ENCODE measurements at places on chromosomes 2 and 18.

- DNase-seq: no peak
Measured at GRCh38 chr2:179180242-179180641, 84.4 kb downstream of the SESTD1 start.

GRCh38 chr2:187580462-187581124 lies 26.4 kb upstream of the TFPI start:
- DNase-seq: no peak

DNA sequence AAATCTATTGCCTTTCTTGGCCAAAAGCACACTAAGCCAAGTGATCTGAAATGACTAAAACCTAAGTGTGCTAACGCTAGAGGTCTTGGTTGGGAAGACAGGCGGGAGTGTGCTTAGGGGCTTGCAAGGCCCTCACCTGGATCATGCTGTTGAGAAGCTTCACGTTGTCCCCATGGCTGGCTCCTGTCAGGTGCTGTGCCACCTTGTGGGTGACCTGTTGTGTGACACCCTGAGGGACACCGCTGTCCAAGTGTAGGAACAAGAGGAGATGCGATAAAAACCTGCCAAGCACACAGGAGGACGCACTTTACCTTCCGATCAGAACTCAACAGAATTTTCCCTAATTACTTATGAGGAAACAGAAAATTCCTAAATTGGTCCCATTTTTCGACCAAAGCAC lies 50.8 kb downstream of the EPG5 start:
- no peak for DNase-seq

DNA sequence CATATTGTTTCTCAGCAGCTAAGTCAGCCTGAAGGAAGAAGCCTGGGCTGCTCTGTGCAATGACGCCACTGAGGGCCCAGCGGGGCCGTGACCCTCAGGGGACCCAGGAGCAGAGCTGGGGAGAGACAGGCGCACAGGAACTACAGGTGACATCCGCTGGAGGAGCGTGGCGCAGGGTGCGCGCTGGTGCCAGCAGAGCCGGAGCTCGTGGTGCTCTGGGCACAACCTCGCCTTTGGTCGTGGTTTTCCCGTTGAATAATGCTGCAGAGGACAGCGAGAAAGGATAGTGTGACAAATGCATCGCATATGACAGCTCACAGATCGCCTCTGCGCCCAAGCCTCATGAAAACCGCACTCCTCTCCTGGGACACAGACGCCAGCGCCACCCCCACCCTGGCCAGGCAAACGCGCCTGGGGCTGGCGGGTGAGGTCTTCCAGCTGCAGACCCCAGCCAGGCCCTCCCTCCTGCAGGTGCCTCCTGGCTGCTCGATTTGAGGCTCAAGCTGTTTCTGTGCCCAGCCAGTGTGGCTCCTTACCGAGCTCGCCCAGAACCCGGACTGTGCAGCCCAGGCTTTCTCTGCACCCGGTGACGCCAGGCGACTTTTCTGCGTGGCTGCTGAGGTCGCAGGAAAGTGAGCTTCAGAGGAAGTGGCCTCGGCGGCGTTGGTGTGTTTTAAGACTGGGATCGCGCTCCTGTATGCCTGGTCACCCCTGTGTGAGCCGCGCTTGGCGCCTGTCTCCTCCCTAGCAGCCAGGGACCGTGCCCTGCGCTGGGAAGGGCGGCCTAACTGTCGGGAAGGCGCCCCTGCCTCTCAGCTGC lies 583.1 kb upstream of the HS6ST1 start:
- no peak for DNase-seq

DNA sequence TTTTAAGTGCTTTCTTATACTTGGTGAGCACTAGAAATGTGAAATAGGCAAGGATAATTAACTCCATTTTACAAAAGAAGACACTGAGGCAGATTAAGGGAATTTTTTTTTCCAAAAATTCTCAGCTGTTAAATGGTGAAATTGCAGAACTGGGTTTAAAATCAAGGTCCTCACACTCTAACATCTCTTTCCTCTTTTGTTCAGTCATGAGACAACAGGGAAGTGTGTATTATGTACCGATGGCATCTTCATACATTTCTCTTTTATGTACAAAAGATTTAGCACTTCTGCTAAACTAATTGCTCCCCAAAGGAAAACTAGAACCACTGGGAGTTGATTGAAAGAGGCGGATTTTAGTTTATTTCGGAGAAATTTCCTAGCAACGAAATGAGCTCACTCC lies 203.0 kb downstream of the SETBP1 start:
- no peak for DNase-seq

DNA sequence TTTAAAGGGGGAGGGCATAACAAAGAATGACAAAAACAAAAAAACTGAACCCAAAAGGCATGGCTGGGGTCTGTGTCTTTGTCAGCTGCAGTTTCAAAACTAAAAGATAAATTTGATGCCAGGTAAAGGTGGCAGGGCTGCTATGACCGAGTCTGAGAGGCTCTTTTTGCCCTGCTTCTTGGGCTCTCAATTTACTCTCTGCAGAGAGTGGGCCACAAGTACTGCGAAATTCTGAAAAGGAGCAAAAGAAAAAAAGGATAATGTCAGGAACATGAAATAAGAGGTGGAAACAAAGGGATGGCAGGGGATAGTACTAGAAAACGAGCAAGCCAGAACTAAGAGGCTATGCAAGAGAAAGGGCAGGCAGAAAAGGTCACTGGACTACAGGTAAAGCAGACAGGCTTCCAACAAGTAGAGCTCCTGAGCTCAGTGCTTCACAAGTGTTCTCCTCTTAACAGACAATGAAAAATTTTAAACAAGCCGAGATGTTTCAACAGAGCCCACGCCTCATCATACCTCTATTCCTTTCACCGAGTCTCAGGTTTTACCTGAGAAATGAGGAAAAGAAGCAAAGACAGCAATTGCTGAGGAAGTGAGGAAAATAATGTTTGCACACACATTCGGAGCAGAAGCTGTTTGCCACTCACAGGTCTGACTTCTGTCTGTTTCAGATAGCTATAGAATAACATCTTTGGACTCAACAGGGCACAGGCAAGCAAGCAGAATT lies 7.3 kb downstream of the IRS1 start:
- no peak for DNase-seq

DNA sequence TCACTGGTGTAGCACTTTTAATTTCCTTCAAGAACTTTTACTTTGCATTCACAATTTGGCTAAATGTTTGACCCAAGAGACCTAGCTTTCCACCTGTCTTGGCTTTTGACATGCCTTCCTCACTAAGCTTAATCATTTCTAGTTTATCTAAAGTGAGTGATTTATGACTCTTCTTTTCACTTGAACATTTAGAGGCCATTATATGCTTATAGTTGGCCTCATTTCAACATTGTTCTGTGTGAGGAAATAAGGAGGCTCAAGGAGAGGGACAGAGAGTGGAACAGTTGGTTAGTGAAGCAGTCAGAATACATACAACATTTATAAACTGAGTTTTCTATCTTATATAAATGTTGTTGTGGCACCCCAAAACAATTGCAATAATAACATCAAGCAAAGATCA lies 489.3 kb upstream of the CDH2 start:
- no peak for DNase-seq

DNA sequence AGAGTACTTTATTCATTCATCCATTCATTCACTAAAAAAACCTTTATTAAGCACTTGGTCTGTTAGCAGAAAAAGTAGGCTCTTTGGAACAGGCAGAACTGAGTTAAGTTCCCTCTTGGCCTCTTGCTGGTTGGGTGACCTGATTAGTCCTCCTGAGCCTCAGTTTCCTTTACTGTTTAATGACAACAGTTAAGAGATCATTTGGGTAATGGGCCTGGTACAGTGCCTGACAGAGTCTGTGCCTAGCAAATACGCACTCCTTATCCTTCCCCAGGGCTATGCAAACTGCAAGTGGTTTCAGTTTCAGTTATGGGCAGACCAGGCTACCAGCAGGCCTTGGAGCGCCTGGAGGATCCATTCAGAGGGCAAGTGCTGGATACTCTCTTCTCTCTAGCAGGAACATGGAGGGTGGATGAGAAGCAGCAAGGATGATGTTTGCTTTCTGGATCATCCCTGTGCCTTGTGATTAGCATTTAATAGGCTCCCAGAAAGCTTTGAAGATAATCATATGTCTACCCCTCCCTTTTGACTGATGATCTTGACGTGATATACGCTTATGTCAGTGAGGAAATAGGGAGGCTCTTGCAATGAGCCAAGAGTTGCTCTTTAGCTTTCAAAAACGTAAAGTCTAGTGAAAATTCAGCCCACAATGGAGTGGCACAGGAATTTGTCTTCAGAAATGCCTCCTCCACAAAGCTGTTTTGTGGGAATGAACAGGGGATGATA lies 12.4 kb upstream of the TAF1B start:
- no peak for DNase-seq

DNA sequence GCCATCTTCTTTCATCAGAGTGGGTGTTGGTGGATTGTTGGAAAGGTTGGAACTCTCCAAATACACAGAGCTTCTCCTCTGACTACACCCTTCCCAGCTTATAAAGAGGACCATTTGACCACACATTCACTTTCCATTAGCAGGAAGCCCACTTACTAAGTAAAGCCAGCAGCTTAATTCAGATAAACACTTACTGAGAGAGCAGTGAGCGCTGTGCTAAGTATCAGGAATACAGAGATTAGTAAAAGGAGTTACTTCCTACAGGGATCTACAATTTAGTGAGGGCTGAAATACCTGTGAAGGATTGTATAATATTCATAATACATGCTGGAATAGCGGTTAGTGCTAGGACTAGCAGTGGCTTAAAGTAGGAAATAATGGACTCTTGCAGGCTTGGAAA lies 343.0 kb downstream of the NYAP2 start:
- DNase-seq: no peak

DNA sequence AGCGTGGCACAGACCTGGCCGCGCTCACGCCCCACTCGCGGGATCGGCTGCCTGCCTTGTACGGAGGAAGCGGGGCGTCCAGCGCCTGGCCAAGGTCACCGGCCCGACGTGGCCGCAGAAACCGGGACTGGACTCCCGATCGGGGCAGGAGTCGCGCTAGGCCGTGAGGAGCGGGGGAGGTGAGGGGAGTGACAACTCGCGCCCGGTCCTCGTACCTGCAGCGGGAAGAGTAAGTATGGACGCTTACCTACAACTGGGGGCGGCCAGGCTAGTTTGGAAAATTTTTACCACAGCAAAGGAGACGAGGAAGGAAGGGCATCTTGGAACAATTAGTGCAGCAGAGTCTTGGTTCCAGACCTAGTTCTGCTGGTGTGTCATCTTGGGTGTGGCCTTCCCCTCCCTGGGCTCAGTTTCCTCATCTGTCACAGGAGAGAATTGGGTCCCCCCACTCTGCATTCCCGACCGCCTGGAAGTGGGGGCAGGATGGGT lies 693 bp downstream of the UBE2F start:
- DNase-seq: no peak

- no peak for DNase-seq
Measured at GRCh38 chr2:112782234-112782799, 2.0 kb downstream of the IL1A start.

GRCh38 chr2:25177211-25177611 lies 8.8 kb upstream of the POMC start:
- DNase-seq: no peak

DNA sequence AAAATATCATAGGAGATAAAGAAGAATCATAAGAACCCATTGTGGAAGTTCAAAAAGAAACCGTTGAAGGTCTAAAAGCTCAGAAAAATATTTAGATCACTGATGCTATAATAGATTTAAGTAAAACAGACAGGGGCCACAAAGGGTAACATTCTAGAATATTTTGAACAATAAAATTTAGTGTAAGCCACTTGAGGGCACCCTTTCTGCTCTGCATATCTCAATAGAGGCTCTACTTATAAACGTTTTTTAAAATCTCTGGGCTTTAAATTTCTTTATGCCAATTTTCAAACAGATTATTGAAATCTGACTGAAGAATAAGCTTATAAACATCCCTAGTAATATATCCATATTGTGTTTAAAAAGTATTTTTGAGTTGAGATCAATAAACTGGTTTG lies 57.6 kb upstream of the IL1RL1 start:
- DNase-seq: no peak

- DNase-seq: no peak
Measured at GRCh38 chr2:12807907-12808810, 91.4 kb downstream of the TRIB2 start.

- DNase-seq: peak; percentile 43
Measured at GRCh38 chr2:110853516-110853915, 121.1 kb downstream of the ACOXL start.

DNA sequence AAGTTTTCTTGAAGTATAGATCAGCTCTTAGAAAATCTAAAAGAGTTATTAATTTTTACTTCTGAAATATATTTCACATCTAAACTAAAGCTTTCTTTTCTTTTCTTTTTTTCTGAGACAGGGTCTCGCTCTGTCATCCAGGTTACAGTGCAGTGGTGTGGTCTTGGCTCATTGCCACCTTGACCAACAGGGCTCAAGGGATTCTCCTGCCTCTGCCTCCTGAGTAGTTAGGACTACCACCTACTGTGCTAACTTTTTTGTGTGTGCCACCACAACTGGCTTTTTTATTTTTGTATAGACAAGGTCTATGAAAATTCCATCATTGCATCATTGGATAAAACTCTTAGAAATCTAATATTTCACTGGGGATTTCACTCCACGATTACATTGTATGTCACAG lies 10.0 kb upstream of the ALPG start:
- DNase-seq: no peak

DNA sequence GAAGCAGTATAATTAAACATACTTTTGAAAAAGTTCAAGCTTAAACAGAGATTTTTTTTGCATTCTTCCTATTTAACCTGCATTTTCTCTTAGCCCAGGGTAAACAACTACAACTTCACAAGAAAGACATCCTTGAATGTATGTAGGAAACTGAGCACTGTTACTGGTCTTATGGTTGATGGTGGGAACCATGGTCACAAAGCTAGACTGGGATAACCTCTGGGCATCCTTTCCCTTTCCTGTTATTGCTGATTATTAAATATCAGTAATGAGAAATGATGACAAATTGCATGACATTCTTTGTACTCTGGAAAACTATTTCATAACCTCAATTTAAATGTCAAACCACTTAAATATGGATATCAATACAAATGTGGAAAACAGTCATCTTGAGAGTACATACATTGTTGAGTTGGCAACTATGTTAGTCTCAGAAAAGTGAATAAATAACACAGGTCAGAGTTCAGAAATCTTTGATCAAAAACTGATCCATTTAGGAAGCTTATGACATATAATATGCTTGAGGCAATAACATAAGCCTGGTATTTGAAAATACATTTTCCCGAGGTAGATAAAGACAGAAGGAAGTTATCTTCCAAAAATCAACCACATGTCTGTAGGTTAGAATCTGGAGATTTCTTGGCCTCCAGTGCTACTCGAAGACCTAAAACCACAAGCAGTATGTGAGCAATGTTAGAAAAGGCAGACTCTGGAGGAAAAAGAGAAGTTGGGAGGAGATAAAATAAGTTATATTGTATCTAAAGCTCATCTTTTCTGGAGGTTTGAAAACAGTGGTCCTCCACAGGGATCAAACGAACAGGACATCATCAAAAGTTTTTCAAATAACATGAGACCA lies 65.2 kb upstream of the ST8SIA5 start:
- DNase-seq: no peak
